ENCODE measurements at places on chromosomes 2 and 18.

DNA sequence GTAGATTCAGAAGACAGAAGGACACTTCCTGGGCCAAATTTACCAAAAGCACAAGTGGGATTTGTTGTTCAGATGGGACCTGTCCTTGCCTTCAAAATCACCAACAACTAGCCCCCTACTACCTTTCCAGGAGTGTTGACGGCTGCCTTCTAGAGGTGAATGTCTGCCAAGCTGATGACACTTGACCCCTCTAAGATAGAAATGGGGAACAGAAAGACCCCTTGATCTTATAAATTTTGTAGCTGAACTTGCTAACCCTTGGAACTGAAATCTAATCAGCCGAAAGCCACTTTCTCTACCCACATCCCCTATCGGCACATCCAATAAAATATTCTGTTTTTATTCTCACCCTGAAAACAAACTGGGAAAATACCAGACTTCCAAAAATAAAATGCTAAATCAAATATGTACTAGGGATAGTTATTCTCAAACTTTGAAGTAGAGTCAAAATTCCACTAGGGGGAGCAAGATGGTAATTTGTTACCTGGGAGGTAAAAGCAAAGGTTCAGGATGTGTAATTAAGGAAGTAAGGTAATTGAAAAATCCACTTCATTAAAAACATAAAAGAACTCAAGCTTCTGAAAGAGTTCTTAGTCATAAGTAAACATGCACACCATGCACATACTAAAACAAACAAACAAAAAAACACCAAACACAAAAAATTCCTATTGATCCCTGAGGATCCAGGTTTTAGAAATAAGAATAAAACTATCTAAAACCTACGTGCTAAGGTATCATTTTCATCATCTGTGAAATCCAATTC, 119.2 kb downstream of the ANKRD44 start:
- DNase-seq, result no peak

DNA sequence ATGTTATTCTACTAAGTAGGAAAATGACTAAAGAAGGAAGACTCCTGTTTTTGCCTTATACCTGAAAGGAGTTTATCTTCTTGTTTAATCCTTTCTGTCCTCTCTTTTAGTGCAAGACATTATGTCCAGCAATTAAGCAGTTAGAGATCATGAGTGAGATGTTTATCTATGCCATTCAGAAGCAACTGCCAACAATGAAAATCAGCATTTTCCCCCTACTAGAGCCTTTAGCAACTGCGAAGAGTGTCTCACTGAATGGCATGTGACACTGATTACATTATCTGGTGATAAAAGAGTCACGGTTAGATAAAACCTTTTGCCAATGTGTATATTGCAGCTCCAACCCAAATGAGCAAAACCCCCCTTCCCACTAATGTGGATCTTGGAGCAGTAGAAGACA, 357.7 kb upstream of the SYT4 start:
- DNase-seq, result no peak

- DNase-seq, result no peak
Observed at GRCh38 chr2:53793261-53793660, 6.4 kb downstream of the ERLEC1 start.

DNA sequence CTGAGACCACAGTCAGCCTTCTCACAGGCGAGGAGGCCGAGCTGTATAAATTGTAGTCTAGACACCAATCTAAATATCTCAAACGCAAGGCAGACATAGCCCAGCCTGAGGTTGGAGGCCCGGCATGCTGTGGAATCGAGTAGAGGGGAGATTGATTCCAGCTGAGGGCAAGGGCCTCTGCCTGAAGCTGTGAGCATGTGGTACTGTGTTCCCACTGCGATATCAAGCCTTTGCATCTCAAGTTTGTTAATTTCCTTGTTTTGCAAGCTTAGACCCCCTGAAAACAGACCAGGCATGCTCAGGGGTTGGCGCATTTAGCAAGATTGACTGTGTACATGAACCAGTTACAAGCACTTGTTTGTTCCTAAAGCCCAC, 65.1 kb upstream of the FOSL2 start:
- no peak for DNase-seq

- no peak for DNase-seq
Observed at GRCh38 chr2:179758636-179759035, 102.8 kb downstream of the ZNF385B start.

- no peak for DNase-seq
Observed at GRCh38 chr18:49617865-49618264, 56.0 kb downstream of the LIPG start.

DNA sequence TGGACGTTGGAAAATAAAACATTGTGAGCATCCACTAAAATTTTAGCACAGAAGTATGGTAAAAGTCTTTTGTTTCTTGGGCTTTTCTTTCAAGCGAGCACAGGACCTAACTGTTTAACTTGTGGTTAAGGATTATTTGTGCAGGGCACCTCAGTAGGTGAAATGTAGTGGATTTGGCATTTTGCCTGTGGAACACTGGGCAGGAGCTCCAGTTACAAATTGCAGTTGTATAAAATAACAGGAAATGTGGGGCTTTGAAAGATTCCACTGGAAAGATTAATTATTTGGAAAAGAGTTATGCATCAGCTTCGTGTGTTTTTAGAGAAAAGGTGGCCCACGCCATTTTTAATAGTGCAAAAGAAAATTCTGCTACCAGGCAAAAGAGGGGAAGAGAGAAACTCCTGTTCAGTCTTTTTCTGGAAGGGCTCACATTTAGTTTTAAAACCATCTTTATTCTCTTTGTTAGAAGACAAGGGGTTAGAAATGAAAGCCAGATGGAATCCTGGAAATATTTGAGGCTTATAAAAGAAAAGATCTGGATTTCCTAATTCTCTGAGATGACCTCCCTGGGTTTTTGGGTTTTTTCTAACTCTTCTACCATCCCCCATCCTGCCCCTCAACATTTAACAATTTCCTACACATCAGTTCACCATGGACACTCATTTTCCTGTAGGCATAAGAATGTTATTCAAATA, 144.3 kb upstream of the SERTAD2 start:
- DNase-seq, result no peak

DNA sequence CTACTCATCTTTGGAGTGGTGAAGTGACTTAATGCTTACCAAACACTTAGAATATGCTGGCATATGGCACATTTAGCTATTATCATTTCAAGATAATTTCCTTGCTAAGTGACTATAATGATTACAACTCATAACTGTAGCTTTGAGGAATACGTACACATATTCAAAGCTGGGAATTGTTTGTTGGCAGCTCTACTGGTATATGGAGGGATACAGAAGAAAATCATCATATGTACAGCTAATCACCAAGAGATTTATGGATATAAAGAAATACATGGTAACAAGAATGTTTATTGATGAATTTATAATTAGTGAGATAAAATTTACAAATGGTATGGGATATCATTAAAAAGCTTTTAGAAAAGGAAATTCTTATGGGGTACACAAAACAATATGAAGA, 207.2 kb downstream of the GALNT13 start:
- no peak for DNase-seq

DNA sequence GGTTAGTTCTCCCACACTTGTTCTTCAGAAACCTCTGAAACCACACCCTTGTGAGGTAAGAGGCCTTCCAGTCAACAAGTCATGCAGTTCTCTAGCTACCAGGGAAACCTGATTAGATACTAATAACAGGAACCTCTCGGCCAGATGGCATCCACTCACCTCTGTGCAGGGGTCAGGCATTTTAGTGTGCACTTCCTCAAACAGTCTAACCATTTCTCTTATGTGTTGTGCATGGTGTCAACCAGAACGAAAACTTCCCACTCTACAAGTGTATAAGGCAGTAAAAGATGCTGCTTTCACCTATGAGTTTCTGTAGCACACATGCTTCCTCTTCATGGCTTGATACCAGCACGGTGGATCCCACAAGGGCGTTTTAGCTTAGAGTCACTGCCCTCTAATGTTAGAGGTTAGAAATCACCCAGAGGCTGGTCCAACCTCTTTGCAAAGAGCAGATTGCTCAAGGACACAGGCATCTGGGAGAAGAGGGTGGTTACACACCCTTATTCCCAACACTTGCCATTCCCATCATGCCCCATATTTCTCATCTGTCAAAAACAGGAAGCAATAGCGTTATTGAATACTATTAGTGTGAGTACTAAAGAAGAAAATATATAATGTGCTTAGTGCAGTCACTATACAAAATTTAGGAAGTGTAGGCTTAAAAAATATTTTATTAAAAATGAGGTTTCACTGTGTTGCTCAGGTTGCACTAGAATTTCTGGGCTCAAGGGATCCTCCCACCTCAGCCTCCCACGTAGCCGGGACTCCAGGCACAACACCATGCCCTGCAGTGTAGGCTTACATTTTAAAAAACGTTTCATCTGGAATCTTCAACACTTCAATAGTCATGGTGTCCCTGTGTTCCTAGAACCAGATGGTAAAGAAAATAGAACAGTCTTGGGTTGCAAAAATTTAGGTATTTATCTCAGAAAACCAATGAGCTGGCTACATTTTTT, 34.5 kb upstream of the RAB31 start:
- DNase-seq, result no peak

- DNase-seq, result no peak
Observed at GRCh38 chr2:174868878-174869277, 104.6 kb upstream of the CHRNA1 start.

GRCh38 chr2:148966438-148966758, 72.1 kb upstream of the LYPD6B start:
- DNase-seq, result no peak

- no peak for DNase-seq
Observed at GRCh38 chr2:16406496-16407289, 258.9 kb downstream of the CYRIA start.

DNA sequence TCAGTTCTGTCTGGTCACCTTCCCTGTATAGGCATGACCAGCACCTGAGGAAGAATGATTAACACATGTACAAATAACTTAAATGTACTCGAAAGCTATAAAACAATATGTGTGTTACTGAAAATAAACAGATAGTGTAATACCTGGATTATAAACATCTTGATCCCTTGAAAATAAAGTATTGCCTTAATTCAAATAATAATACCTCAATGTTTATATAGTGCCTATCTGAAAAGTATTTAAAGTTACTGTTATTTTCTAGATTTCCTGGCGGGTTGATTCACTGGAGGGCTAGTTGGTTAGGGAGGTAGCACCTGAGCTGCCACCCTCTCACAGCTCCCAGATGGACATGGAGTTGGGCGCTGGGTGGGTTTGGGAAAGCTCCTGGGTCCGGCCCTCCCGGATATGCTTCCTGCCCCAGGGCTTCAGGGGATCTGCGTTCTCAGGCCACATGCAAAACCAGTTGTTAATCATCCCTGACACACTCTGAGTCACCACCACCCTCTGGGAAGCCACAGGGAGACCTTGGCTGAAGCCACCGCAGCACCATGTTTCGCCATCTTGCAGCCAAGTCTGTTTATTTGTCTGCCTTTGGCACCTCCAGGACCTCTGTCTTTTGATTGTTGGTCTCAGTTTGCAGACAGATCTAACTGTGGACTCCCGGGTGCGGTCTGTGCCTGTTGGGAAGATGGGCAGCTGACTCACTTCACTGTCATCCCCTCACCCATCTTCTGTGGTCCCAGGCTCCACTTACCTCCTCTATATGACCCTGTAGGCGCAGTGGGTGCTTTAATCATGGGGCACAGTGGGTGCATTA, 35.3 kb downstream of the RAB31 start:
- DNase-seq, result no peak

- DNase-seq, result no peak
Observed at GRCh38 chr2:5187283-5187682, 504.9 kb upstream of the SOX11 start.

- DNase-seq, result no peak
Observed at GRCh38 chr2:28661589-28662001, 90.0 kb upstream of the PPP1CB start.

- DNase-seq, result no peak
Observed at GRCh38 chr2:124081154-124081716, 56.1 kb downstream of the CNTNAP5 start.

GRCh38 chr2:223967981-223968380, 10.7 kb downstream of the MRPL44 start:
- no peak for DNase-seq

GRCh38 chr2:127416506-127417001, 1.7 kb upstream of the PROC start:
- DNase-seq, result no peak

- no peak for DNase-seq
Observed at GRCh38 chr2:224206816-224207215, 167.7 kb upstream of the SERPINE2 start.

GRCh38 chr2:104340162-104340561, 513.8 kb upstream of the POU3F3 start:
- no peak for DNase-seq

GRCh38 chr2:135773917-135774316, 32.3 kb downstream of the UBXN4 start:
- DNase-seq, result no peak

DNA sequence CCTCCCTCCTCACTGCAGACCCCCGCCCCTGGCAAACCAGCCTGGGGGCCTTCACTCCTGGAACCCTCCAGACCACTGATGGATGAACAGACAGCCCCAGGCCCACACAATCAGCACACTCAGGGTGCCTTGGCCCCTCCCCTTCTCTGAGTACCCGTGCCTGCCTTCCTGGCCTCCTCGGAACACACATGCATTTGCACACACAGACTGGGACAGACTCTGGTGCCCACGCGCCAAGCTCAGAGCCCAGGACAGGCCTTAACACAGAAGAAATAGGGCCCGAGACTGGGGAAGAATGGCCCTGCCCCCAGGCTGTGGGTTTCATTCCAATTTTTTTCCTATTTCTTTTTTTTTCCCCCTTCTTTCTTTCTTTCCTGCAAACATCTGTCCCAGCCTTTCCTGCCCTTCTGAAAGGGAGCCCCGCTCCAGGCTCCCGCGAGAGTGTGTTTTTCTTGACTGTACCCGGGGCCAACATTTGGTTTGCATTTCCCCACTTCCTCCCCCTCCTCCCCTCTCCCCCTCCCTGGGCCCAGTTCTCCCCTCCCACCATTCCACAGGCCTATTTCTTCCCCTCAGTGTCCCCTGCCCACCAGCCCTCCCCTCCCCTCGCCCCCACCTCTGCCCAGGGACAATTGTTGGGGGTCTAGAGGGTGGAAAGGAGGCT, 618 bp upstream of the TNS1 start:
- DNase-seq, result no peak

DNA sequence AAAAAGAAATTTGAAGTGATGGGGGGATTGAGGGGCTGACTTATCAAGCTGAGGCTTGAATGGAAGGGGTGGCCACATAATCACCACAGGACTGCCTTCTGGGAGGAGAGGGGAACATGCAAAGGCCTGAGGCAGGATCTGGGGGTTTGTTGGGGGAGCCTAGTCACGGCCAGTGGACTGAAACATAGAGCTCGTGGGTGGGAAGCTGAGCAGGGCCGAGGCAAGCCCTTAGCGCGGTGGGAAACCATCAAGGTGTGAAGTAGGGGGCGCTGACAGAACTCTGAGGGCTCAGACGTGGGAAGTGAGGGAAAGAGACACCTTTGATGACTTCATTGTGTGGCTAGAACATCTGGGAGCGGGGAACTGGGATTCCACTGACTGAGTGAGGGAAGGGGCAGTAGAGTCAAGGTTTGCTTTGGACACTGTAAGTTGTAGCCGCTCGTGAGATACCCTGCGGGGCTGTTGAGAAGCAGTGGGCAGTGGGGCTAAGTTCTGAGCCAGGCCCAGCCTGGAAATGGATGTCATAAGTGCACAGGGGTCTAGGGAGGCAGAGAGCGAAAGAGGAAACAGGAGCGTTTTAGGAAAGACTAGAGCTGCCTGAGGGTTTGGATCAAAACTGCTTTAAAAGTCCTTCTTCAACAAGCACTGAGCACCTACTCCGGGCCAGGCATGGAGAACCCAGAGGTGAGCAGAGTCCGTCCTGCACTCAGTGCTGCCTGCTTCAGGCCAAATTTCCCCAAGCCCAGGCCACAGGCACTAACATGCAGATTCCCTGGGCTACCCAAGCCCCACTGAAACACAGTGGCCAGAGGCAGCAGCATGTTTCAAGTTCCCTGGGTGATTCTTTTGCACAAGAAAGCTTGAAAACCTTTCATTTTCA, 686 bp upstream of the SNORC start:
- DNase-seq, result no peak

GRCh38 chr18:22838639-22839277, 94.4 kb upstream of the RBBP8 start:
- no peak for DNase-seq
